ENCODE measurements at places on chromosomes 5 and 9. TPM values are rescaled to one million over a fixed set of nuclear protein-coding genes. Genes with fewer than 3 reads are reported as not detected.

Gene PAX5
- total RNA-seq: not detected

Gene NELFB
- total RNA-seq: 63.0 TPM

Gene ST6GALNAC6
- total RNA-seq: 20.1 TPM

Gene MOB3B
- total RNA-seq: 8.4 TPM

Gene SLCO6A1
- total RNA-seq: not detected

Gene RNF183
- total RNA-seq: not detected

Gene FBXO10
- total RNA-seq: 7.8 TPM

Gene GCNT4
- total RNA-seq: 0.47 TPM

Gene UGT3A1
- total RNA-seq: not detected

Gene CTSV
- total RNA-seq: 15.2 TPM

Gene CAPSL
- total RNA-seq: not detected

Gene KIF24
- 3.4 TPM for total RNA-seq

Gene DDX4
- 0.02 TPM for total RNA-seq

Gene PRDM9
- not detected for total RNA-seq

Gene RANBP17
- 3.1 TPM for total RNA-seq

Gene TLN1
- 117 TPM for total RNA-seq

Gene GDF9
- total RNA-seq: 0.21 TPM

Gene TMED9
- 277 TPM for total RNA-seq

Gene PCDHB8
- total RNA-seq: 0.42 TPM

Gene NR2F1
- 5.0 TPM for total RNA-seq

Gene PSAT1
- 183 TPM for total RNA-seq

Gene ZNF879
- 0.42 TPM for total RNA-seq

Gene CBY3
- total RNA-seq: not detected

Gene CCDC192
- total RNA-seq: not detected

Gene SNCAIP
- 0.05 TPM for total RNA-seq

All from A549 treated with CpdA at 1 μM for 4 hours (cell line).